Cardiac muscle cell (in vitro differentiated cells and primary cell): ENCODE measurements at places on chromosomes 12 and 14.

DNA sequence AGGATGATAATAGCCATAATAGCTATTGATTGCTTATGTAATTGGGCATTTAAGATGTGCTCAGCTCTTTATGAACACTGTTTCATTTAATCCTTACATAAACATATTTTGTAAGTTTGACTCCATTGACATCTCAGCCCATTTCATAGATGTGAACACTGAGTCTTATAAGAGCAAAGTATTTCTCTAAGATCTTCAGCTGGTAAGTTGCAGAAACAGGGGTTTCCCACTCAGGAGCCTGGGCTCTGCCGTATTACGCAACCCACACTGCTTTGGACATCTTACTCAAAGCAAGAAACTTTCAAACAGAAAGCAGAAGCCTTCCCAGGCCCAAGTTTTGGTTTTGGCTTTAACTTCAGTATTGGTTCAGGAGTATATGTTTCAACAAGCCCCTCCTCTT lies 705.1 kb downstream of the MED13L start:
- DNase-seq, result peak; percentile 40

DNA sequence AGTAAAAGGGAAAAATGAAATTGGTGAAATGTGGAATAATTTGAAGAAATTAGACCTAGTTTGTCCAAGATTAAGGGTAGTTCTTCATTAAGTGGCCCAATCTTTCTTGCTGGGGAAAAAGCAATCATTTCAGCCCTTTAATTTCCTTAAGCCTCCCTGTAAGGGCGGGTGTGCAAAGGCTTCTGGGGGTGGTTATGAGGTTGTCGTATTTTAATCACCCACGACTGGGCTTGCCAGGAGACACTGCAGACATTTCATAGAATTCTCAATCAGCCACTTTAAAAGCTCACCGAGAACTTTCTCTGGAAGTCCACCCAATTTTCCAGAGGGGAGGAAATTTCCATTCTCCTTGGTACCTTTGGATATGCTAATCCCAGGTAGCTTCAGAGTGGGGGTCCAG lies 43.4 kb downstream of the DLK1 start:
- DNase-seq, result no peak

DNA sequence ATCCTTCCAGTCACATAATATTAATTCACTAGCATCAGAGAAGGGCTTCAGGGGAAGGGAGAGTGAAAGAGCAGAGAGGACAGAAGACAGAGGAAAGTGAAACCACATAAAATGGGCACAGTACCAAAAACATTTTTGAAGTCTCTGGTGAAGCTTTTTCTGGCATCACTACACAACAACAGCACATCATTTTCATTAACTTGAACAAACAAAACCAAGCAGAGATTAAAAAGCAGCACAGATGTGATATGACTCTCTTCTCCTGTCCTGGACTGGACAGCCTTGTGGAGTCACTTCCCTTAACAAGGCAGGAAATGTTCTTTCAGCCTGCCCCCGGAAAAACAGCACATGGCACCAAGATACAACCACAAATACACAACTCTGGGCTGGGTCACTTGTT lies 112.0 kb downstream of the TSPAN8 start:
- DNase-seq, result peak; percentile 88

GRCh38 chr12:11133162-11133561 lies 1.3 kb downstream of the TAS2R30 start:
- no peak for DNase-seq
